ENCODE measurements at places on chromosomes 7 and 10.
A peak's percentile ranks its signal among the peaks of the same experiment; 100 is the strongest.

DNA sequence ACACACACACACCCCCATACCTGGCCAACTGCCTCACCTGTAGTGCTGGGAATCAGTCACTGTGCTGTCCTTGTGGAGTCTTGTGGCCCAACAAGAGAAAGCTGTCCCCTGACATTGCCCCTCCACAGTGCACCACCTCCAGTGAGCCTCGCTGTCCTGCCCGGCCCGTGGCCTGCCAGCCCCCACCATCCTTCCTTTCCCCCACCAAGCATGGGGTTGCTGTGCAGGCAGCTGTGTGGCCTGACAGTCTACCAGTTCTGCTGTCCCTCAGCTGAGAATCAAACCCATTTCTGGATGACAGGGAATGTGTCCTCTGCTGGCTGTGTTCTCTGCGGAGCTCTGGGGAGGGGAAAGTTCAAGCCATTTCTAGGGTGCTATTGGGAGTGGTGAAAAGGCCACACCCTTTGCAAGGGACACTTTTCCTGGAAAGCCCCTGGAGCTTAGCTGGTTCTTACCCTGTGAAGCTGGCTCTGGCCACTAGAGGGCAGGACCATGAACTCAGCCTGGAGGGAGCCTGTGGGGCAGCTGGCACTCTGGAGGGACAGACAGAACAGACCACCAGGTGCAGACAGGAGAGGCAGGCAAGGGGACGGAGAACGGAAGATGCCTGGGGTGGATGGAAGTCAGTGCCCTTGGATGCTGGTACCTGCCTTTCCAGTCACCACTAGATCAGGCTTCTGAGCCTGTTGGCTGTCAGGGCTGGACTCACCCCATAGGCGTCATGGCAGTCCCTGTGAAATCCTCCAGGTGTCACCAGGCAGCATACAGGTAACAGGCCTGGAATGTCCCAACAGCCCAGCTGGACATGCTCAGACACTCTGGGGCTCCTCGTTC is 10.5 kb upstream of the MTPAP start:
- DNase-seq = no peak

- no peak for DNase-seq
Observed at GRCh38 chr10:26738301-26738911, 40.9 kb downstream of the PDSS1 start.

DNA sequence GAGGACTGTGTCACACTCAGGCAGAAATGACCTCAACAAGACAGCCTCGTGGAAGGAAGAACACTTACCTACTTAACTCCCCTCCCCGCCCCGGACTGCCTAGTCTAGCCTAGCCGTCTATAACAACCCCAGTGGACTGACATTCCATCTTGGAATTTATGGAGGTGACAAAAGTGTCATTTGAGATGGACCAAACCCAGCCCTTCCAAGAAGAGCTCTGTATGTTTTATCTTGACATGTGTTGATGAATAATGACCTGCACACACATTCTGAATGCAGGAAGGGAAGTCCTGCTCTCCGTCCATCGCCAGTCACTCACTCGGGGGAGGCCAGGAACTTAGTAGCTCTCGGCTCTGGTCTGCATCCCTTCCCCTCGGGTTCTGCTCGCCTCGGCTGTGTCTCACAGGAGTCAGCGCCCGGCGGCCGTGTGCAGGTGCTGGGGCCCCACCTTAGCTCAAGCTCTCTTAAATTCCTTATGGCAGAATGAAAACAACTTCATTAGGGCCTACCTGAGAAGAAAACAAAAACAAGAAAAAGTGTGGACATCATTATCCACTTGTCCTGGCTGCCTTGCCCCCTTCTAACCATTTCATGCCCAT is 140.9 kb upstream of the NPS start:
- no peak for DNase-seq

- no peak for DNase-seq
Observed at GRCh38 chr7:77362905-77363304, 53.2 kb downstream of the GSAP start.

DNA sequence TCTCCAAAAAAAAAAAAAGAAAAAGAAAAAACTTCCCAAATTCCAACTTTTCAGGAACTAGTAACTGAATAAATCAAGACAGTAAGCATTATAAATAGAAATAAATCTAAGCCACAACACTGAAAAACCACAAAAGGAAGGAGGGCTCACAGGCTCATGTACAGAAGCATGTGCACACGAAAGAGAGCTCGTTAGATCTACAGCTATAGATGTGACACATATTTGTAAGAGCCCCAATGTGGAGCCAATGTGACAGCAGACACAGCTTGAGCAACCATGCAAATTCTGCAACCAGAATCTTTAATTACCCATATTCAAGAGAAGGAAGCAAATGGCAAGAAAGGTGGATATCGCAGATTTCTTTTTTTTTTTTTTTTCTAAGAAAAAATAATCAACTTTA is 94.7 kb downstream of the SORBS1 start:
- no peak for DNase-seq

GRCh38 chr10:89475125-89475524 is 60.3 kb downstream of the SLC16A12 start:
- no peak for DNase-seq

- DNase-seq = no peak
Observed at GRCh38 chr10:1560535-1561192, 176.7 kb downstream of the ADARB2 start.

DNA sequence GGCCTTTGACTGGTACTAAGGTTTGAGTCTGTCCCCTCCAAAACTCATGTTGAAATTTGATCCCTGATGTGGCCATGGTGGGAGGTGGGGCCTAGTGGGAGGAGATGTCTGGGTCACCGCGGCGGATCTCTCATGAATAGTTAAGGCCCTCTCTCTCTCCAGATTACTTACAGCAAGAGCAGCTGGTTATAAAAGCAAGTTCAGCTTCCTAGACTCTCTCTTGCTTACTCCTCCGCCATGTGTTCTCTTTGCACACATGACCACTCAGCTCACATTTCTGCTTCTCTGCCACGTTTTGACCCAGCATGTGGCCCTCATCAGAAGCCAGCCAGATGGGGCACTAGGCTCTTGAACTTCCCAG is 29.9 kb upstream of the ZMIZ1 start:
- DNase-seq = no peak

DNA sequence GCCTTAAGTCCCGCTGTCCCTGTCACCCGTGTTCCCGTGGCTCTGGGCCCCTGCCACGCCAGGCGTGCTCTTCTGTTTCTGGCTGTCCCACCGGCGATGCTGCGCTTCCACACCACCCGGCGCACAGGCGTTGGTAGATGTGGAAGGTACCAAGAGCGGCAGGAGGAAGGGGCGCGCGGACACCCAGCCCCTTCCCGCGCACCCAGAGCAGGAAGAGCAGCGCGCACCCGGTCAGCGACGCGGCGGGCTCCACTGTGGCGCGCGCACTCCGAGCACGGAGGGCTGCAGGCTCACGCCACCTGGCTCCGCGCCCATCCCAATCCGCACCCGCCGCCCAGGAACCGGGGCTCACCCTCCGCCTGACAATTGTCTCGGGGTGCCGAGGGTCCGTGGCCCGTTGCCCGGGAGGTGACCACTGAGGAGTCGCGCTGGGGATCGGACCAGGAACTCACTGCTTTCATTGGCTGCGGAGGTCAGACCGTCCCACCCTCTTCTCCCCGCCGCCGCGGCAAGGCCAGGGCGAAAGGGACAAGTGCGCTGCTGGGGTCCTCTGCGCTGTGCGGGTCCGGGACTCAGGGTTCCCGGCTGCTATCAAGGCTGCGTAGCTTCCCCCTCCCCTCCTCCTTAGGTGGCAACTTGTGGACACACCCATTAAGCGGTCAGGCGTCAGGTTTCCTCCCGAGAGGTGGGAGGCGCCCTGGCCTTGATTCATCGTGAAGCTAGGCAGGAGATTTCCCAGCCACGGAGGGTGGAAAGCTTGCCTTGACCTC is 121.6 kb upstream of the ZNF92 start:
- DNase-seq = peak; percentile 88

DNA sequence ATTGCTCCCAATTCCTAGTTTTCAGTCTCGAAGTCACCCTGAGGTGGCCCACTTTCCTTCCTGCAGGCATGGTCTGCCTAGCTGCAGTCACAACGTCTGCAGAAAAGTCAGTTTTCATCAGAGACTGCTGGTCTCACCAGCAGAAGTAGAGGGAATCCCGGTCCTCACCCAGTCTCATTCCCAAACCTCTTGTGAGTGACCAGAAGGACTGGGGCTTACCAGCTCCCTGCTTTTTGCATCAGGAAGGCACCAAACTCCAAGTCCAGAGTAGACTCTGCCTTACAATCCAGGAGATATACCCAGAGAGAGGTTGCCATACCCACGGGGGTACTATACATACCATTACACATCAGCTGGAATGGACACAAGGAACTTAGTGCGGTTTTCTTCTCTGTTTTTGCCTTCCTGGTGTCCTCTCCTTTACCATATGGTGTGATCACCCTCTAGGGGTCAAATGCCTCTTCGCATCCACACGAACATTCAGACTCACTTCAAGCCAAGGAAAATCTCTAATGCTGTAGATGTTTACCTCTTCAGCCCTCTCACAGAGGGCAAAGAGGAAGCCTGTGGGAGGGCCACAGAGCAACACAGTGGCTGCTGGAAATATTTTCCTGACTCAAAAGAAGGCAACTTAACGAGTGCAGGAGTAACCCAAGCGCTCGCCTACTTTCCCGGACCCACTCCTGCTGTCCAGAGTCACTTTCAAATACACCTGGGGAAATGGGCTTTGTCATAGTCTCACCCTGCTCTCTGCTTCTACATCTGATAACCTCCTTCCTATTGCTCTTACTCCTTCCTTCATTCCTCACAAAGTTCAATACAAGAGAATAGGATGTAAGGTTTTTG is 220.9 kb downstream of the C7orf25 start:
- DNase-seq = no peak

DNA sequence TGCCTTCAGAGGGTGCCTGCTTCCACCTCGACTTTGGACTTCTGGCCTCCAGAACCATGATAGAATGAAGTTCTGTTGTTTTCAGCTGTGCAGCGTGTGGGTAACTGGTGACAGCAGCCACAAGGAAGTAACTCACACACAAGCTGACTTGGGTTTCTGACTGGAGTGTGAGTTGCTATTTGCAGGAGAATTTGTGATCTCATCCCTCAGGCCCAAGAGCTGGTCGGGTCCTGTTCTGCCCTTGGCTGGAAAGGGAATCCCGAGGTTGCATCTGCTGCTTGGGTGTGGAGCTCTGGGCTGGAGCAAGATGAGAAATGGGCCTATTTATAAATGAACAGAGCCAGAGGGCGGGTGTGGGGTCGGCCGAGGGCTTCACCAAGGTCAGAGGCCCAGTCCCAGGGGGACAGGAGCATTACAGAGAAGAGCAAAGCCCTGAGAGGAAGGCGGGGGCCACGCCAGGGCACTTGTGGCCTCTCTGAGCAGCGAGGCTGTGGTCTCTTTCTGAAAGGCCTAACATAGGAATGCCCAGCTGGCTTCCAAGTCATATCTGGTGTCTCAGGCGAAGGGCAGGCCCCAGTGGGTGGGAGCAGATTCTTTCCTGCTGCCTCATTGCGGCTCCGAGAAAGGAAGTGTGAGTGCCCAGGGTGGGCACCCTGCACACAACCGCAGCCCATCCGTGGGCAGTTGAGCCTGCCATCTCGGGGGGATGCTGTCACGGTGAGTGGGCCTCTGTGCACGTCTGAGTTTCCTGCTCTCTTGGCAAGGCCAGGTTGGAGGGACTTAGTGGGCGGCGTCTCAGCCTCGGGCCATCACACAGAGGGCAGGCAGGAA is 26.5 kb upstream of the C10orf71 start:
- no peak for DNase-seq

DNA sequence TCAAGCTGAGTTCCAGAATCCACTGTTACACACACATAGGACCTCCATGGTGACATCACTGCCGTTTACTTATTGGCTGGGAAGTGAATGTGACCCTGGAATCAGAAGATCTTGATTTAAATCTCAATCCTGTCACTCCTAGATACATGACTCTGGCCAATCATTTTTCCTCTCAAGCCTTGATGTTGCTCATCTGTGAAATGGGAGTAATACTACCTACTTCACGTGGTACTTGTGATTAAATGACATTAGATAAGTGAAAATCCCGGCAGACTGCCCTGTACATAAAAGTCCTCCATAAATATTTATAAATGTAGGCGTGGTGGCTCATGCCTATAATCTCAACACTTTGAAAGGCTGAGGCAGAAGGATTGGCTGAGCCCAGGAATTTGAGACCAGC is 88.0 kb upstream of the SVIL start:
- DNase-seq = no peak

DNA sequence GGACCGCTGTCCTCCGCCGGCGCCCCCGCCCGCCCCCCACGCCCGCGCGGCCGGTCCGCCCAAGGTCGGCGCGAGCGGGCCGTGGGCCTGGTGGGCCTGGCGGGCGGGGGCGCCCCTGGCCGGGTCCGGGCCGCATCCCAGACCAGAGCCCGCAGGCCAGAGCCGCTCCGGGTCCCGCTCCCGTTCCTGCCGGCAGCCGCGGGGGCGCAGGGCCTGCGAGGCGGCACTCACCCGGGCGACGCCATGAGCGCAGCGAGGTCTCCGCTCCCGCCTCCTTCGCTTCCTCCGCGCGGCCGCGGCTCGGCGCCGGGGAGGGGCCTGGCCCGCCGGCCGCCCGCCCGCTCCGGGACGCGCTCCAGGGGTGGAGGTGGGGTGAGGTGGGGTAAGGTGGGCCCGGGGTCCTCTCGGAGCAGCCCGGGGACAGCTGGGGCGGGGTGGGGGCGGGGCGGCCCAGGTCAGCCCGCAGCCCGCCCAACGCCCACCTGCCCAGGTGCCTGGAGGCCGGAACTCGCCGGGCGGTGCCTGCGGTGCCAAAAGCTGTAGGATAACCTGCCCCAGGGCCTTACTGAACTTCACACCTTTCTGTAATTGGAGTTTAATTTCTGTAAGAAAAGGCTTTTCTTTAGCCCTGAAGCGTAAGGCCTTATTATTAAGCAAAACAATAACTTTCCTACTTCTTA is at the start of gene URGCP:
Gene URGCP (minus strand): TSS at position 266 of the 680 bp plus-strand sequence. CDS start 21 bp downstream, at position 245.
- peak; percentile 18 for DNase-seq

DNA sequence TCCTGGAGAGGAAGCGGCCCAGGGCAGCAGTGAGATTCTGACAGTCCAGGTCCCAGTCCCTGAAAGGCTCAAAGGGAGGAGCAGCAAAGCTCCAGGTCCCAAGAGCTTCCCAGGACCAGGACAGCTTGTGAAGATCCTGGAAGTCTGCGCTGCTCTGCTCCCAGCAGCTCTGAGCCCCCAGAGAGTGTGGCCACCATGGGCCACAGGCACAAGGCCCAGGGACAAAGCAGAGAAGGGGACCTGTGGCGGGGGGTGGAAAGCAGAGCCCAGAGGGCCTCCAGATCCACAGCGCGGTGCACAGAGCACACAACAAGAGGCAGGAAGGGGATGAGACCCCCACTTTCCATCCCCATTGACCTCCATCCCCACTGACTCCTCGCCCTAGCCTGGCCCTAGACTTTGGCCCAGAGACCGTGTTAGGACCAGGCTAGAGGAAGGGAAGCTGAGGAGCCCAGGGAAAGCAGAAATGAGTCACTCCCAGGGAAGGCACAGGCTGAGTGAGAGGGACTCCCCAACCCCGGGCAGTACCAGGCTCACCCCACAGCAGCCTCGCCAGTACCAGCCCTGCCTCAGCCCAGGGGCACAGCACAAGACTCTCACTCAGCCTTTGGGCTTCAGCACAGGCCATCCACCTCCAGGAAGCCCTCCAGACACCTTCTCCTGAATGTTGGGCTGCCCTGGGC is 75.5 kb downstream of the GRID1 start:
- DNase-seq = no peak

DNA sequence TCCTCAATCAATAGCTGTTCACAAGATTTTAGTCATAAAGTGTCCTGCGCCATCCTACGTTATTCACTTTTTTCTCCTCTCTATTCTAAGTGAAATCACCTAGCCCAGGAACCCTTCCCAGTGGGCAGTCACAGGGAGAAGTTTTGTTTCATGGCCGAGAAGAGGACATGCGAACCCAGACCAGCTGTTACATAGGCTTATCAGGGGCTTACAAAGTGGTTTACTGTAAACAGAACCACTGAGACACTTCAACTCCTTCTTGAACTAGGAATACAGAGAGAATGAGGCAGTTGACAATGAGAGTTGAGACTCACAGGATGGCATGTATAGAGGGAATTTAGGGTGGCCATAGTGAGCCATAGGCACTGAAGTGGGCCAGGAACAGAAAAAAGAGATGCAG is 246.9 kb upstream of the GLI3 start:
- no peak for DNase-seq

Data from NCI-H1105 (cell line).